ENCODE measurements at places on chromosomes 3 and 15.

DNA sequence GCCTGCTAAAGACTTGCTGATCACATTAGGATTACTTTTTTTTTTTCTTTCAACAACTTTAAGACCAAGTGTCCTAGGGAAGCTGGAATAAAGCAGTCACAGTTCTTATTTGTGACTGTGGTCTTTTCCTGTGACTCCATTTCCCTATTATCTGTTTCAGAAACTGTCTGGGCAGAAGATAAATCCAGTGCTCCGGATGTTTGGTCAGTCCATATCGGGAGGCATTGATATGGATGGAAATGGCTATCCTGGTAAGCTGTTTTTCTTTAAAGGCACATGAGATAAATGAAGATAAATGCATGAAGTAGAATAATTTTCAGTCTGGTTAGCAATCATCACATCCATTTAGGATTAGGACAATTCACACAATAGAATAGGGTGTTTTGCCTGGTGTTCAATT, 338.3 kb upstream of the CTDSPL start:
- DNase-seq = no peak

DNA sequence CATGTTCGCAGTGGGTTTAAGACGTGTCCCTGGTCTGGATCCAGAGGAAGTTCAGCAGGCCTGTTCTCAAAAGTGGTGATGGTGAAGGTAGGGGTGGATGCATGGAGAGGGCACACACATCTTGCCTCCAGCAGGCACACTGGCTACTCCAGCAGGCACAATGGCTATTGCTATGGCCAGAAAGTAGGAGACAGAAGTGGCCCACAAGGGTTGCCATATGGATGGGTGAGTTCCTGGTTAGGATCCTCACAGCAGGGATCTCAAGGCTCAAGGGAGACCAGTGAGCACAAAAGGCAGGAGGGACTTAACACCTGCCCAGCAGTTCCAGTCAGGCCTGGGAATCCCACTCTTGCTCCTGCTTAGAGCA, 107.9 kb downstream of the LRIG1 start:
- no peak for DNase-seq

DNA sequence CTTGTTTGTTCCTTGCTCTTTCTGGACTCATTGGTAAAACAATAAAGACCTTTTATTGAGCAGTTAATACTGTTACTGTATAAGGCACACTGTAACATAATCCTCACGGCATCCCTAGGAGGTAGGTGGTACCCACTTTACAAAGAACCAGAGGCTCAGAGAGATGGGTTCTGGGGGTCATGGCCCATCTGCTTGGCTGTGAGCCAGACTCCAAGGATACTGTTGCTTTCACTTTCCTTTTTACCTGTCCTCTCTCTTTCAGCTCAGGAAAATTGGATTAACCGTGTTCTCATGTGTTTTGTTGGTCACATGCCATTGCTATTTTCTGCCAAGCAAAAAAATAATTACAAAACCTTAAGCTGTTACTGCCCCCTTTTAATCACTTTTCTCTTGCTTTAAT, 34.8 kb upstream of the FILIP1L start:
- DNase-seq = no peak

GRCh38 chr15:62269504-62269903, 104.4 kb upstream of the C2CD4B start:
- DNase-seq = no peak

DNA sequence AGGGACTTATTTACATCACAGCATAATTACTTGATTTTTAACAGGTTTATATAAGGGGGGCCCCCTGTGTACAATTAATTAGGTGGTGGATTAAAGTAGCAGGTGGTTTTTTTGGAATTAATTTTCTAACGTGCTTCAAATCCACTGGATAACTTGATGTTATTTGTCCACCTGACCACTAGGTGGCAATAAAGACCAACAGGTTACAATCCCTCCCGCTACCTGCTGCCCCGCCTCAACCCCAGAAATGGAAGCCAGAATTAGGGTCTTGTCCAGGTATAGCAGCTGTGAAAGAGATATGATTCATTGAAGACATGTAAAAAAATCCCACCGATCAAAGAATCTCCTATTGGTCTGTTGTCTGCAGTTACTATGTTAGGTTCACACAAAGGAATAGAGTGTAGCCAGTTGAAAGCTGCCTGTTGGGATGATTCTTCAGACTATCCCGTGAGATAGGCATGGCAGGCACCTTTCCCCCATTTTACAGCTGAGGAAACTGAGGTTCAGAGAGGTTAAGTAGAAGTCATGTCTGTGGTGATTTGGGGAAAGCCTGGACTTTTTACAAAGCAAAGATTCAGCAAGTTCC, 44.0 kb downstream of the MFSD1 start:
- DNase-seq = peak; percentile 62

DNA sequence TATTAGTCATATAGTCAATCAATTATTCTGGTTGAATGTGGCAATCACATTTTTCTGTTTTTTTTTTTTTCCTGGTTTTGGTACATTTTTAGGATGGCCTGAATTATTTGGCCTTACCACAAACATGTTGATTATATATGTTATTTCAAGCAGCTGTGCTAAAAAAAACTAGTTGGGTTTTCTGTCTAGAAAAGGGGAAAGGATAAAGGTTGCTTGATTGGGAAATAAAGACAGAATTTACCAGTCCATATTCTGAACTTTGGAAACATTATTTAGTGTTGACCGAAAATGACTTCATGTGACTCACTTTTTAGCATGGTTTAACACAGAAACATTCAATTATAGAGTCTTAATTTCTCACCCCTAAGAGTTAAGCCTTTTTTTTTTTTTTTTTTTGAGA, 8.1 kb downstream of the MORF4L1 start:
- DNase-seq = no peak

- no peak for DNase-seq
These were observed 547.6 kb downstream of the FOXP1 start for GRCh38 chr3:71035886-71036285.

DNA sequence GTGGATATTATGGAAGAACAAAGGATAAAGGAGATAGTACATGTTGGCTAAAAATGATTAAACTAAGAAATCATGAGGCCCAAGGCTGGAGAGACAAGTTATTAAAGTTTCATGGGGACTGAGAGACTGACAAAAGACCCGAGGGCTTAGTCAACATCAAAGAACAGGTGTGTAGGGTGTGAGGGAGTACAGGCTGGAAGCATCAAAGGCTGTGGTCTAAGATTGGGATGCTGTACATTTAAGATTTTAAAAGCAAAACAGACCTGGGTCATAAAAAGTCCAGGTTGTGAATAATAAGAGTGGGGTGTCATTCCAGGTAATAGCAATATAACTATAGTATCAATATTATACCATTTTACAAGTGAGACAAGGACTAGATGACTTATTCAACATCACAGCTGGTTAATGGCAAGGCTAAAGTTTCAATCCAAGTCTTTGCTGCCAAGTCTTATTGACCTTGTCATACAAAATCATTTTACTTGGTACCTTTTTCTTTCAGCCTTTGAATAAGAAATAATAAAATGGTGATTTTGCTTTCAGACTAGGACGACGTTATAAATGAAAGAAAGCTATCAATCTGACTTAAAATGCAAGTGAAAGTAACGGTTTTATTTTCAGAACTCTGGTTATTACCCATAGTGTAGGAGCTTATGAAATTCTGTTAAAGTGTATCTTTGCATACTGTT, 211.6 kb downstream of the TNIK start:
- no peak for DNase-seq

DNA sequence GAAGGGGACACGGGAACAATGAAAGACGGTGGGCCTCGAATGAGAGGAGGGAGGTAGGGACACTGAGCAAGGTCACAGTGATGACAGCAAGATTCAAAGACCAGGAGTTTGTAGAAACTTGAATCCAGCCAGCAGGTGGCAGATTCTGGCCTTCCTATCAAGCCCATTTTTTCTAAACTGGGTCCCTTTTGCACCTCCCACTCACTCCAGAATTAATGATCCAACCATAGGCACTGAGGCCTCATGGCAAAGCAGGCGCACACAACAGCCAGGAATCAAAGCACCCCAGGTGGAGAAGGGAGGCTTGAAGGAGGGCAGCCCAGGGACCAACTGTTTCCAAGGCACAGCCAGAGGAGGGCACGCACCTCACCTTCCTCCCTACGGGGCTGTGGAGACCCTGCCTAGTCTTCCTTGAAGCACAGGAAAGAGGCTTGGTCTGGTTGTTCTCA, 90.2 kb downstream of the ANP32A start:
- no peak for DNase-seq

DNA sequence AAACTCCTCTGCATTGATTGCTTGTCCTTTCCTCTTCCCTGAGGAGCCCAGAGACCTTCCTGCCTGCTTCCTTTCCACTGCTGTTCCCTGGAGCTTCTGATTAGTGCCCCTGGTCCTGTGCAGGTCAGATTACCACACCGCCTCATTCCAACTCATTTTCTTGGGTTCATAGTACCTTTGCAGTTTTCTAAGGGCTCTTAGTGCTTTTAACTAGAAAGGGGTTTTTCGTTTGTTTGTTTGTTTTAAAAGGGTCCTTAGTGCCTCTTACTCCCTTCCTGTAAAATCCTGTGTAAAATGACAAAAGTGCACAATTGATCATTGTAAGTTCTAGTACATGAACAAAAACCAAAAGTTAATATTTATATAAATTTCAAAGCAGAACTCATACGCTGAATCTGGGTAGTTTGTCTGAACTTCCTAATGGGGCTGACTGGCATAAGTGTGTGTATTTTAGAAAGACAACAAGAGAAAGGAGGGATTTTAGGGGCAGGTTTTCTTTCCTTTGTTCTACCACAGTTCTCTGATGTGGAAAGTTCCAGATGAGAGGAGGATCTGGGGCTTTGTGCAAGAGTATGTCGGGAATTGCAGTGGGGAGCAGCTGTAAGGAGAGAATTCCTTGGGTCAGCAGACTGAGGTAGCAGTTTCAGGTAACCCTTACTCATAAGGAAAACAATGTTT, 30.6 kb downstream of the SNRK start:
- DNase-seq = no peak

- DNase-seq = no peak
These were observed 26.5 kb downstream of the MEF2A start for GRCh38 chr15:99592145-99592791.

DNA sequence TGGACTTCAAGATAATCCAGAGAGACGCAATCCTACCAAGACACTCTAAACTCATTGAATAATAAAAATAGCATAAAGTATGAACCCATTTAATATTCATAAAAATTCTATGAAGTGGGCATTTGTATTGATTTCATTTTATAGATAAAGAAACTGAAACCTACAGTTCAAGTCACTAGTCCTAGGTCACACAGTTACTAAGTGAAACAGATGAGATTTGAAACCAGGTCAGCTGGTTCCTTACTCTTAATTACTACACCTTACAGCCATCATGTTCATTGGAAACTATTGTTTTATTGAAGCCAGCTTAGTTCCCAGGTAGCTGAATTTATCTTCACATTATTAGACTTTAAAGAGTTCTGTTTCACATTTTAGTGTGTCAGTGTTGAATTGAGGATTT, 158.7 kb downstream of the EPHA3 start:
- DNase-seq = no peak

- no peak for DNase-seq
These were observed 7.4 kb downstream of the SLC38A3 start for GRCh38 chr3:50212502-50212901.

- DNase-seq = no peak
These were observed 222.2 kb upstream of the BHLHE40 start for GRCh38 chr3:4756855-4757574.

DNA sequence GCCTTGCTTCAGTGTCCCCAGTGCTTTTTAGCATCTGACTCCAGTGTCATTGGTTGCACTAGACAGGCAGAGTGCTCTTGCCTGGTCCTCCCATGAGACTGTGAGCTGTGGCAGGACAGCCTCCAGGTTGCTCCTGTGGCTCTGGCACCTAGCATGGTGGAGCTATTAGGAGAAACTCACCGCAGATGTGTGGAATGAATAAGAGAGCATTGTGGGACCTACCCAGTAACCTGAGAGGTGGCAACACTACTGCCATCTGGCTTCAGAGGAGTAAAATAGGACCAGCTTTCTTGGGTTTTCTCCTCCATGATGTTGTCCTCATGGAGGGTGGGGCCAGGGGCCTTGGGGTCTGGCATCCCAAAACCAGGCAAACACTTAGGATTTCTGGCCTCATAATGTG, 183.6 kb downstream of the EPHB1 start:
- DNase-seq = no peak

GRCh38 chr3:10709110-10709781, 106.8 kb upstream of the SLC6A11 start:
- no peak for DNase-seq

DNA sequence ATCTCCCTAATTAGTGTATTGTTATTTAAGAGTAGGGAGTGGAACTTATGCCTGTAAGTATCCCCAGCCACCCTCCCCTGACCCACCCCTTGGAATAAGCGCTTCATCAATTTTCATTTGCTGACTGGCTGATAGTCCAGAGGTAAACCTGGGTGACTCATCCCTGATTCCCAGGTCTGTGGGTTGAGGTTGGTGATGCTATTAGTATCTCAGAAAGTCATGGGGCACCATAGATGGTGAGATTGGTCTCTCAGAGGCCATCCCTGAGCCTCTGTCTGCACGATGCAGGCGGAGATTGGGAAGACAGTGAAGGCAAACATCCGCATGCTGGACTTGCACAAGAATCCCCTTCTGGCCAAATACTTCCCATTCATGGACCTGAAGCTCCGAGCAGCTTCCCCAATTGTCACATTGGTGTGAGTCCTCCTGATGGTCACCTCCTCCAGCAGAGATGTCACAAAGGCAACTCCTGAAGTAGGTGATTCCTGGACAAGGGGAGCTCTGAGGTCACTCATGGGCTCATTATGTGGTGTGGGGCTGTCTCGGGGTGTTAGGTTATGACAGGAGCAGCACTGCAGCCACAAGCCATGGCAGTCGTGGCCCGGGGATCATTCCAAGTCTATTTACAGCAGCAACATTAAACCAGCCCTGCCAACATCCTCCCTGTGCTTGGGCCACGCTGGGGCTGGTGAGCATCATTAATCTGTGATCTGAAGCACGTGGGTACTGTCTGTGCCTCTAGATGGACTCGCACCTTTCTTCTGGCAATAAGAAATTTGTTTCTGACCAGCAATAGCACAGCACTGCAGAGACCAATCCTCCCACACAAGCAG, 6.8 kb upstream of the TXNRD3 start:
- DNase-seq = no peak

DNA sequence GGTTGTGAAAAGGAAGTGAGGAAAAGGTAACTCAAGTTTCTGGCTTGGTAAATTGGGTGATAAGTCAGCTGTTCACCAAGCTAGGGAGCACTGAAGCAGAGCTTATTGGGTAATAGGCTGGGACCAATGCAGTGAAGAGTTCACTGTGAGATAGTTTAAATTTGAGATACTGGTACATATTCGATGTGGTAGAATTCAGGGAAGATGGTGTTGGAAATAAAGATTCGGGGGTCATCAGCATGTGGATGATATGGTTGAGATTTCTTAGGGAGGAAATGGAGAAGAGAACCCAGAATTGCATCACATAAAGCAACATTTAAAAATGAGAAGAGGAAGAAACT, 16.9 kb downstream of the MME start:
- no peak for DNase-seq

GRCh38 chr15:32877252-32878019, 159.6 kb downstream of the GREM1 start:
- DNase-seq = no peak
